Right ventricle myocardium superior (tissue), 1 donor: ENCODE measurements at places on chromosomes 2 and 18. TPM values are rescaled to one million over a fixed set of nuclear protein-coding genes. Genes with fewer than 3 reads are reported as not detected.

DNA sequence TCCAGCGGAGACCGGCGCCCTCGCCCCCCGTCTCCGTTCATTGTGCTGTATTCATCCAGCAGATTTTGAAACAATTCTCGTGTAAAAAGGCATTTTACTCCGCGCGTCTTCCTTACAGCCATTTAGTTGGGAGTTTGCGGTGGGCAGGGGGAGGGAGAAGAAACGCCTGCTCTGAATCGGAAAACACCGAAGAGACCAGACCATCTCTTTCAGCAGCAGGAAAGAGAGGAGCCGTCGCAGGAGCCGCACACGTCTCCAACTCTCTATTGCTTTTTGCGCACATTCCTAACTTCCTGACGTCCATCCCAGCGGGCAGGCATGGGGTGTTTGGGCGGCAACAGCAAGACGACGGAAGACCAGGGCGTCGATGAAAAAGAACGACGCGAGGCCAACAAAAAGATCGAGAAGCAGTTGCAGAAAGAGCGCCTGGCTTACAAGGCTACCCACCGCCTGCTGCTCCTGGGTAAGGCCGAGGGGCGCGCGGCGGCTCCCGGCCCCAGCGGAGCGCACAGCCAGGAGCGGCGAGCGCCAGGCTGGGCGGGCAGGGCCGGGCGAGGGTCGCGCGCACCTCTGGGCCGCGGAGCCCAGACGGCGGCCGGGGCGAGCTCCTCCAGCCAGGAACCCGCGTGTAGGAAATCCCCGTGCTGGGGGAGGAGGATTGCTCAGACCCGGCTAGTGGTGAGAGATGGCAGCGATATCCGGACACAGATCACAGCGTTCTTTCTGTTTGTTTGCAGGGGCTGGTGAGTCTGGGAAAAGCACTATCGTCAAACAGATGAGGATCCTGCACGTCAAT lies 63.2 kb downstream of the GNAL start:
- no peak for DNase-seq

DNA sequence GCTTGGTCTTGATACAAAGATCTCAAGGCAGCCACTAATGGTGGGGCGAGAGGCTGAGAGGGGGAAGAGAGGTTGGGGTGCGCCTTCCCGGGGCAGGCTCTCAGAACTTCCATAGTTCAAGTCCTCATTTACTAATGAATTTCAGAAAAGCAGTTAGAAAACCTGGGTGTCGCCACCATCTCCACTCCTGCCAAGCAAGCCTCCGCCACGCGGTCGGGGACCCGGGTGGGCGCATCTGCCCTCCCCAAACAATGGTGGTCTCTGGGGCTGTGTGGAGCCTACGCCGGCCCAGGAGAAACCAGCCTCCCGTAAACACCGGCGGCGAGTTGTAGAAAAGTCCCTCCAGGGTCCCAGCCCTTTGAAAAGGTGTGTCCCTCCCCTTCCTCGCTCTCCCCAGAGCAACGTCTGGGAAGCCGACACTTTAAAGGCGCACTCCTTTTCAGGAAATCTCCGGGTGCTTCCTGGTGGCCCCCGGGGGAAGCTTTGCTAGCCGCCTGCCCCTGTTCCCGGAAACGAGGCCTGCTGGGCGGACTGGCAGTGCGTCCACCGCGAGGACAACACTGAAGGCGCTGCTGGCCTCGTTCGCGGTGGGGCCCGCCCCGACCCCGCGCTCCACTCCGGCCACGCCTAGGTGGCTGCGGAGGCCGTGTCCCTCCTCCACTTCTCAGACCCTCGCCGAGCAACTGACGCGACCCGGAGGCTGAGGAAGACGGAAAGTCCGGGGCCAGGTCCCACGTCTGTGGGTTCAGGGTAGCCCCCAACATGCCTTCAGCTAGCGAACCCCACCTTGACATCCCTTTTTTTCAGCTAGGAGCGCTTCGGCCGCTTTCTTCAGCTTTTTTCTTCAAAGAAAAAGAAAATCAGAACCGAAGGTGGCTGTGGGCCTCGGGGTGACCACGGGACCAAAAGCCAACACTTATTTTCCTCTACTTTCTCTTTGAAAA lies 16.8 kb downstream of the EVX2 start:
- no peak for DNase-seq

DNA sequence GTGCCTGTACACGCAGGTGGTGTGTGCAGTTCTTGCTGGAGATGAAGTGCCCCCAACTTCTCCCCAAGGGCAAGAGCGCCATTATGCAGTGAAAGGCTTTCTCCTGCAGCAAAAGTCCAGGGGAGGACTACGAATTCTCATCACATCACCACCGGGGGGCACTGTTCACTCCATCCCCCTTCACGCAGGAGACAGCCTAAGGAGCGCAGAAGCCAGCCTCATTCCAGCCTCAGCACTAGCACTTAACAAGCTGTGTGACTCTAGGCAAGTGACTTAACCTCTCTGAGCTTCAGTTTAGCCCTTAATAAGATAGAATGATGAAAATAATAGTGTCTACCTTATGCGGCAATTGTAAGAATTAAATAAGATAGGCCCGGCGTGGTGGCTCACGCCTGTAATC lies 32.3 kb downstream of the DNMT3A start:
- peak; percentile 66 for DNase-seq

Gene RPRD1A
- total RNA-seq, result 47.7 TPM

DNA sequence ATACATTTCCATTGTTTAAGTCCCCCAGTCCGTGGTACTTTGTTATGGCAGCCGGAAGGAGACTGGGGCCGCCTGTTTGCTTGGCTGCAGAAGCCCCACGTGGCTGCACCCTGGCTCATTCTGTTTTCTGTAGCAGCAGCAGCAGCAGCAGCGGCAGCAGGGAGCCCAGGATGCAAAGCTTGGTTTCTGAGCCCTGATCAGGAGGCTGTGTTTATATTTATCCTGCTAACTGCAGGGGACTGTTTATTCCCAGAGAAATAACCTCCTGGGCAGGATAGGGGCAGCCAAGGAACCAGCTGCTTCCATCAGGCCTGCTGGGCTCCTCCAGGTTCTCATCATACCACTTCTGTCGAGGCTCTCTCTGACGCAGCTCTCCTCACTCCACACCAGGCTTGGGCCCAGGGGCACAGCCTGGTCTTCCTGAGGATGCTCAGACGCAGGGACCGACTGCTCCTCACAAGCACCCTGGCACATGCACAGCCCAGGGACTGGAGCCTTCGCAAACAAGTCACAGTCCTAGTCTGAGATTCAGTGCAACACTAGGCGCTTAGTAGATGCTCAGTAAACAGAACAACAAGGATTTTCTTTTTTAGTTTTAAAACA lies 139.0 kb downstream of the MSH2 start:
- DNase-seq, result no peak

Gene CCDC74B
- total RNA-seq, result 0.38 TPM

Gene ARHGAP25
- 7.3 TPM for total RNA-seq

DNA sequence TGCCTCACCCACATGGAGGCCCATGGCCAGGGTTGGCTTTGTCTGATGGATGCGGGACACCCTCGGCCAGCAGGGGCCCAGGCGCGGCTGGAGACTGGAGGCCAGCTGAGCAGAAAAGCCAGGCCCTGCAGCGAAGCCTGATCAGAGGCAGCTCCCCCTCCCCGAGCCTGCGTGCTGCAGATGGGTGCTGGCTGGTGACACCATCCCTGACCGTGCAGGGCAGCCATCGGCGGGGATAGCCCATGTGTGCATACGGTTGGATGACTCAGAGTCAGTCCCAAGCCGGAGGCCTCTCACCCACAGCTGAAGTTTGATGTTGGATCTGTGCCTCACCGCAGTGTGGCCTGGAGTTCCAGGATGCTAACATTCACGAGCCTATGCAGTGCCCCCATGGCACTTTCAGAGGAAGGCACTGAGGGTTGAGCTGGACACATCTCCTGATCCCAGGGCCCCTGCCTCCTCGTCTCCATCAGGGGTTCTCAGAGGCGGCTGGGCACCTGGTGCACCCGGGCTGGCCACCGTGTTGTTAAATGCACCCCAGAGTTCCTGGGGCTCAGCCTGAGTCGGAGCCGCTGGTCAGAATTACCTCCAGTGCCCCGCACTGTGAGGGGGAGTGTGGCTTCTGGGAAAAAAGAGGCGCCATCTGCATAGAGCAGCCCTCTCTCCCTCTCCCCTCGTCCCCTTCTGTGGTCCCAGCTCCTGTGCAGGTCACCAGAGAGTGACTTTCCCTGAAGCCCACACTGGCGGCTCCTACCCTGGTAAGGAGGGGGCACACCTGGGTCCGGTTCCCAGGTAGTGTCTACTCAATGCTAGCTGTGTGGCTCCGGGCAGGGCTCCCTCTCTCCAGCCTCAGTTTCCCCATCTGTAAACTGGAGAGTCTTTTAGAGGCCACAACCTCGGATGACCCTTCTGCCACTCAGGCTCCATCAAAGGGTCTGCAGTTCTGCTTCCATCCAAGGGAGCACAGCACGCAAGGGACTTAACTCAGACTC lies 19.4 kb upstream of the KIF1A start:
- no peak for DNase-seq

Gene ANKRD36B
- total RNA-seq, result 2.6 TPM

Gene CPLX4
- total RNA-seq, result not detected

Gene LBX2
- 0.16 TPM for total RNA-seq

GRCh38 chr2:121793816-121794215 lies 38.4 kb downstream of the TSN start:
- no peak for DNase-seq

GRCh38 chr18:77053616-77054287 lies 78.8 kb downstream of the MBP start:
- DNase-seq, result no peak

DNA sequence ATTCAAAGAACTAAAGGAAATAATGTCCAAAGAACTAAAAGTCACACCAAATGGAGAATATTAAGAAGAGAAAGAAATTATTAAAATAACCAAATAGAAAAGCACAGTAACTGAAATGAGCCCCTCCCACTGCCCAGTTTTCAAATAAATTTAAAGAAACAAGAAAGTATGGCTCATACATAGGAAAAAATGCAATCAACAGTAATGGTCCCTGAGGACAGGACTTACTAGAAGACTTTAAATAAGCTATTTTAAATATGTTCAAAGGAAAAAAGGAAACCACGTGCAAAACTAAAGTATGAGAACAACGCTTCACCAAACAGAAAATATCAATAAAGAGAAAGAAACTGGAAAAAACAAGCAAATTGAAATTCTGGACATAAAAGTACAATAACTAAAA lies 58.9 kb downstream of the TMEM131 start:
- no peak for DNase-seq

GRCh38 chr2:172021955-172022354 lies 22.2 kb downstream of the METAP1D start:
- no peak for DNase-seq
